Lower lobe of right lung (tissue), 2 donors: ENCODE measurements at places on chromosomes 13 and 19. TPM values are rescaled to one million over a fixed set of nuclear protein-coding genes. Genes with fewer than 3 reads are reported as not detected.

- peak; percentile 41 for DNase-seq
- no peak overlapping the region for H3K4me3 ChIP-seq
- H3K27ac ChIP-seq: no peak overlapping the region
- peaks cover 19% of the 10 kb centered on the region for H3K27me3 ChIP-seq
These were observed 6.9 kb downstream of the F10 start for GRCh38 chr13:113129480-113129879.

DNA sequence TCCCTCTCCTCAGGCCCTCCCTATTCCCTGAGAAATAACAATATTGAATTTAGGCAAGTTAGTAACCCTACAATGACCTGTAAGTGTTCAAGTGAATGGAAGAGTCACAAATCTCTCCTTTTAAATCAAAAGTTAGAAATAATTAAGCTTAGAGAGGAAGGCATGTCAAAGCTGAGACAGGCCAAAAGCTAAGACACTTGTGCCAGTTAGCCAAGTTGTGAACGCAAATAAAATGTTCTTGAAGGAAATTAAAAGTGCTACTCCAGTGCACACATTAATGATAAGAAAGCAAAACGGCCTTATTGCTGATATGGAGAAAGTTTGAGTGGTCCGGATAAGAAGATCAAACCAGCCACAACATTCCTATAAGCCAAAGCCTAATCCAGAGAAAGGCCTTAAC is 120.9 kb downstream of the RBM26 start:
- H3K36me3 ChIP-seq: no peaks in the 10 kb centered on the region
- no peaks in the 10 kb centered on the region for H3K27me3 ChIP-seq
- no peak overlapping the region for H3K27ac ChIP-seq
- H3K4me1 ChIP-seq: no peaks in the 10 kb centered on the region

GRCh38 chr13:90800082-90800746 is 547.3 kb upstream of the MIR17HG start:
- no peak overlapping the region for H3K4me3 ChIP-seq
- H3K36me3 ChIP-seq: no peaks in the 10 kb centered on the region
- no peaks in the 10 kb centered on the region for H3K4me1 ChIP-seq
- peak; percentile 61 for DNase-seq
- H3K27me3 ChIP-seq: no peaks in the 10 kb centered on the region
- H3K27ac ChIP-seq: no peak overlapping the region

- no peaks in the 10 kb centered on the region for H3K27me3 ChIP-seq
- peaks cover 7% of the 10 kb centered on the region for H3K36me3 ChIP-seq
- no peak overlapping the region for H3K27ac ChIP-seq
- no peak overlapping the region for H3K4me3 ChIP-seq
These were observed 8.9 kb downstream of the PINLYP start for GRCh38 chr19:43584484-43584883.

- no peak overlapping the region for H3K27ac ChIP-seq
- H3K4me1 ChIP-seq: peaks cover 68% of the 10 kb centered on the region
- H3K4me3 ChIP-seq: no peak overlapping the region
- no peaks in the 10 kb centered on the region for H3K27me3 ChIP-seq
These were observed 6.7 kb downstream of the PPP1R37 start for GRCh38 chr19:45099467-45100191.

DNA sequence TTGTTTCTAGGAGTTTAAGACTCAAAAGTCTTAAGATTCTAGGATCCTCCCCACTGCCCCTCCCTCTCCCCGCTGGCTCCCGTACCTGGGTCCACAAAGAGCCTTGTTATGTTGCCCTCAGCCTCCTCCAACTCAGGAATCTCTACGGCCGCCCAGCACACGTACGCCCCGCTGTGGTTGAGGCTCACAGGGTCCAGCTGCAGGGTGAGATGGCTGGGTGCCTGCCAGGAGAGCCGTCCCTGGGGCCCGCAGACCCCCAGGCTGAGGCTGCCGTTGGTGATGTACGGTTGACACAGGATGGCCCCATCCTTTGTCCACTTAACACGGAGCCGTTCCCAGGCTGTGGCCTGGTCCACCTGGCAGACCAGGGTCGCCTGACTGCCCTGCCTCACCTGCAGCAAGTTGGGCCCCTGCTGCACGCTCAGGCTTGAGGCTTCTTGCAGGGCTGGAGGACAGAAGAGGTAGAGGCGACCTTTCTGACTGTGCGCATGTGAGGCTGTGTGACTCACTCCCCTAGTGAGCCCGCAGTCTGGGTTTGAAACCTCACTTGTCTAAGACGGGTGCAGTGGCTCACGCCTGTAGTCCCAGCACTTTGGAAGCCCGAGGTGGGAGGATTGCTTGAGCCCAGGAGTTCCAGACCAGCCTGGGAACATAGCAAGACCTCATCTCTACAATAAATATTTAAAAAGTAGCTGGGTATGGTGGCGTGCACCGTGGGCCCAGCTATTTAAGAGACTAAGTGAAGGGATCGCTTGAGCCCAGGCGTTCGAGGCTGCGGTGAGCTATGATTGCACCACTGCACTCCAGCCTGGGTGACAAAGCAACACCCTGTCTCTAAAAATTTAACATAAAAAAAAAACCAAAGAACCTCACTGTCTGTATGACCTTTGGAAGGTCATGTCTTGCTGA is 4.0 kb downstream of the TMIGD2 start:
- H3K36me3 ChIP-seq: no peaks in the 10 kb centered on the region
- DNase-seq: no peak
- H3K4me3 ChIP-seq: no peak overlapping the region
- H3K27me3 ChIP-seq: peaks cover 31% of the 10 kb centered on the region

GRCh38 chr13:44163108-44163507 is 210.5 kb upstream of the SERP2 start:
- H3K36me3 ChIP-seq: no peaks in the 10 kb centered on the region
- H3K27ac ChIP-seq: no peak overlapping the region
- no peak for DNase-seq
- no peak overlapping the region for H3K4me3 ChIP-seq
- H3K4me1 ChIP-seq: no peaks in the 10 kb centered on the region

DNA sequence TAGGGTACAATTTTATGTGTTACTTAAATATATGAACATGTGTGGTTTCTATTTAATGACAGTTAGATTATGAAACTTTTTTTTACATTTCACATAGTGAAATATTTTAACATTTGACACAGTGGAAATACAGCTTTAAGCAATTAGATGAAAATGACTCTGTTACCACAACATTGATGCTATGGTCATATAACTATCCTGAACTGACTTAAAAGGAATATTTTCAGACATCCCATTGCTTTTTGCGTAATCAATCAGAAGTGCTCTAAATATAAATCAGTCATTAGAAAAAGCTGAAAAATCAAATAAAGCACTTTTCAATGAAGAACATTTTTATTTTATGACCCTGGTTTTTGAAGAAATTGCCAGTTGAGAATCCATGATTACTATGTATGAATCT is 80.3 kb downstream of the UFM1 start:
- H3K4me1 ChIP-seq: no peaks in the 10 kb centered on the region
- no peaks in the 10 kb centered on the region for H3K27me3 ChIP-seq
- no peak overlapping the region for H3K27ac ChIP-seq
- H3K36me3 ChIP-seq: no peaks in the 10 kb centered on the region
- no peak for DNase-seq
- no peak overlapping the region for H3K4me3 ChIP-seq

- no peaks in the 10 kb centered on the region for H3K36me3 ChIP-seq
- DNase-seq: no peak
- no peak overlapping the region for H3K4me3 ChIP-seq
- H3K4me1 ChIP-seq: no peaks in the 10 kb centered on the region
These were observed 65.1 kb upstream of the UBAC2 start for GRCh38 chr13:99135591-99135990.

GRCh38 chr19:13215572-13216380 is 65.6 kb downstream of the IER2 start:
- DNase-seq: no peak
- H3K27ac ChIP-seq: no peak overlapping the region
- no peaks in the 10 kb centered on the region for H3K27me3 ChIP-seq
- no peaks in the 10 kb centered on the region for H3K4me1 ChIP-seq
- no peaks in the 10 kb centered on the region for H3K36me3 ChIP-seq
- no peak overlapping the region for H3K4me3 ChIP-seq

DNA sequence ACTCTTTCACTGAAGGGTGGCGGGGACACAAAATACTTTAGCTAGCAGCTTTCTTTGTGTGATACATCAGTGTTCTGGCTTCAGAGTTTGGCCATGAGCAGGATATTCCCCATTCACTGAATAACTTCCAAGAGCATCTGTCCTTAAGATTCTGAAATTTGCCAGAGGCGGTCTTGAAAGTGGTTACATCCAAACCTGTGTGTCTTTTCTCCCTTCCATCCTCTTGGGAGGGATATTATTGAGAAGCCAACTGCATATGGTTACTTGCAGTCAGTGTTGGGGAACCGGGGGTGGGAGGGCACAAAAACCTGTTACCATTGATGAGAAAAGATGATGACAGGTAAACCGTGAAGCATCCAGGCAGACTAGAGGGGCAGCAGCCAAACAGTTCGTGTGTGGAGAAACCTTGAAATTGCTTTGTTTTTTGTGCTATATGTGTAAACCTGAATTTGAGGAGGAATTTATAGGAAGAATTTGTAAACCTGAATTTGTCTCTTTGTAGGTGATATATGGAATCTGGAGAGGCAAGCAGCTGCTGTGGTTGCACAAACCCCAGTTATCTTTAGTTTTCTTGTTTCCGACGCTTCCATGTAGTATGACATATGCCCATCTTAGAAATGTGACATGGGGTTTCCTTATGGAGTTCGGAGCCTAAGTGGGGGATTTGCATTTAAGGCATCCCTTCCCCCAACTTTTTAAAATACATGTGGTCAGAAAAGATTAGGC is 104.8 kb downstream of the WDFY2 start:
- H3K4me1 ChIP-seq: no peaks in the 10 kb centered on the region
- DNase-seq: no peak
- H3K27ac ChIP-seq: no peak overlapping the region
- H3K4me3 ChIP-seq: no peak overlapping the region
- no peaks in the 10 kb centered on the region for H3K27me3 ChIP-seq

DNA sequence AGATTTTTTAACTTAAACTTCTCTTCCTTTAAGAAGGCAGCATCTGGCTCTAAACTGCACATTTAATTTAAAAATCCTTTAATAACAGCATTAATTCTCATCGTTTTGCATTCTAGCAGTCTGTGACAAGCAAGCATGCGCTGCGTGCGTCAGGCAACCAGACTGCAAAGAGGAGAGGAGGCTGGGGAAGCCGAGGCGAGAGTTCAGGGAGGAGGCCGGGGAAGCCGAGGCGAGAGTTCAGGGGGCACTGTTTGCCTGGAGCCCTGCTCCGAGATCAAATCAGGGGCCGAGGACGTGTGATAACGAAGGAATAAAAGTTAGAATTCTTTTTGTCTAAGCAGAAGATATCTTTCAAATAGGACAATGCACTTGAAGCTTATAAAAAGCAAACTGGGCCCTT is 435.7 kb downstream of the EFNB2 start:
- no peaks in the 10 kb centered on the region for H3K27me3 ChIP-seq
- no peaks in the 10 kb centered on the region for H3K36me3 ChIP-seq

GRCh38 chr13:112065867-112066623 is 904 bp upstream of the SOX1 start:
- H3K4me1 ChIP-seq: no peaks in the 10 kb centered on the region
- H3K4me3 ChIP-seq: peak overlapping the region; percentile 19
- DNase-seq: no peak
- H3K36me3 ChIP-seq: no peaks in the 10 kb centered on the region
- peaks cover 85% of the 10 kb centered on the region for H3K27me3 ChIP-seq
- H3K27ac ChIP-seq: no peak overlapping the region

- H3K4me3 ChIP-seq: no peak overlapping the region
- no peak for DNase-seq
- no peaks in the 10 kb centered on the region for H3K27me3 ChIP-seq
- H3K27ac ChIP-seq: no peak overlapping the region
- H3K4me1 ChIP-seq: no peaks in the 10 kb centered on the region
- H3K36me3 ChIP-seq: no peaks in the 10 kb centered on the region
These were observed 460.8 kb downstream of the RFC3 start for GRCh38 chr13:34278780-34279179.

DNA sequence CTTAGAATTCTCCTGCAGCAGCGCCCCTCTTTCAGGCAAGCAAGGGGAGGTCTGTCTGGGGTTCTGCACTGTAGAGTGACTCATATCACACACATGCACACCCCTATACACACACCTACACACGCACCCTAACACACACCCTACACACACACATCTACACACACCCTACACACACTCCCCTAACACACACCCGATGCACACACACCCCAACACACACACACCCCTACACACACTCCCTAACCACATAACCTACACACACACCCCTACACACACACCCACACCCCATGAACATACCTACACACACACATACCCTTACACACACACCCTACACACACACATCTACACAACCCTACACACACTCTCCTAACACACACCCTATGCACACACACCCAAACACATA is 493.2 kb downstream of the IRS2 start:
- DNase-seq: no peak
- H3K36me3 ChIP-seq: no peaks in the 10 kb centered on the region
- no peaks in the 10 kb centered on the region for H3K4me1 ChIP-seq
- no peaks in the 10 kb centered on the region for H3K27me3 ChIP-seq
- no peak overlapping the region for H3K4me3 ChIP-seq

GRCh38 chr13:77703408-77703807 is 5.9 kb downstream of the SLAIN1 start:
- DNase-seq: peak; percentile 77
- no peaks in the 10 kb centered on the region for H3K36me3 ChIP-seq
- H3K4me1 ChIP-seq: peaks cover 18% of the 10 kb centered on the region
- no peak overlapping the region for H3K4me3 ChIP-seq

GRCh38 chr13:45063261-45063860 is 56.9 kb upstream of the GTF2F2 start:
- H3K4me3 ChIP-seq: no peak overlapping the region
- H3K27ac ChIP-seq: no peak overlapping the region
- no peak for DNase-seq
- H3K27me3 ChIP-seq: no peaks in the 10 kb centered on the region
- no peaks in the 10 kb centered on the region for H3K36me3 ChIP-seq

DNA sequence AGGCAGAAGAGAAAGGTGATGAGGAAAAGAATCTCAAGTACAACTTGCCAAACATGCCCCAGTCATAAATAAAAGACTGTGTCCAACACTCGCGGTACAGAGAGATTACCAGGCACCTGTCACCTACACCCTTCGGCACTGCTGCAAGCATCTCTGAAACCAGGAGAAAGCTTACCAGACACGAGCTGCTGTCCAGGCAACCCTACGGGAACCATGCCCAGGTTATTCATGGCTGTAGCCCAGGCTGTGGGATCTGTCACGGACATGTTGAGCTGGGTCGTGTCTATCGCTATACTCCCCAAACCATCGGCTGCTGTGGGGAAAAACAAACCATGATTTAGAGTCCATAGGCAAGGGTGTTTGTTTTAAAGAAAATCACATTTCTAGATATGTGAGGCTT is 375.0 kb downstream of the ENOX1 start:
- no peaks in the 10 kb centered on the region for H3K27me3 ChIP-seq
- DNase-seq: no peak
- no peak overlapping the region for H3K4me3 ChIP-seq
- H3K27ac ChIP-seq: no peak overlapping the region
- no peaks in the 10 kb centered on the region for H3K36me3 ChIP-seq
- H3K4me1 ChIP-seq: no peaks in the 10 kb centered on the region

The IRF3 gene
- 99.8 TPM for total RNA-seq

The MYH14 gene
- total RNA-seq: 113 TPM

The OR4F17 gene
- total RNA-seq: not detected

The ZNF534 gene
- total RNA-seq: 0.18 TPM
